ENCODE measurements at places on chromosomes 3 and 15.

DNA sequence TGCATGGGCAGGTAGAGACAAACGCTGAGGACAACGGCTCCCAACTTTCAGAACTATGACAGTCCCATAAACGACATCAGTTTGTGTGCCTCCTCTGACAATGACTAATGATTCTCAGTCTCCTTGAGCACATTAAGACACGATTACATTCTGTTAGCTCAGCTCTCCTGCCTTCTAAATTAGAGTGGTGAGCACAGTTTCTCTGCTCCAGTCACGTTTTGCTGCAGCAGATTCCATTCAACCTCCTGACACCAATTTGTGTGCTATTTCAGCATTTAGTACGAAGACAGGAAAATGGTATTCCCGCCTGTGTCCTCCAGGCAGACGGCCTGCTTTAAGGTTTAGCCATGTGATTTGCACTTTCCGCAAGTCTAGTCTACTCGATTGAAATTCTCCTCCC is 458.4 kb upstream of the CFAP20DC start:
- DNase-seq, result no peak

DNA sequence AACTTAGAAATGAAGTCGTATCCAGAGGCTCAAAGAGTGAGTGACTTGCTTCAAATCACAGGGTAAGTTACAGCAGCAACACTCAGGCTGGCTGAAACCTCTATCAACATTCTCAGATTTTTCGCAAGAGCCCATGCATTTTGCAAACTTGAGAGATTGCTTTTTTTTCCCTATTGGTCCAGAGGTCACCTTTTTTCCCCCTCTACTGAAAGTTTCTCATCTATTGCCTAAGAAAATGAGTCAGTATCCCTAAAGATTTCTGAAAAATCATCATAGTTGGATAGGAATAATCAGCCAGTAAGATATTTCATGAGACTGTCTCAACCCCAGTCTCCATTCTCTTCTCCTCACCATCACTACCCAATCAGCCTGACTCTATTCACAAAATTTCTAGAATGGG is 410.6 kb downstream of the FOXP1 start:
- DNase-seq, result no peak

GRCh38 chr3:103786296-103786695 is 1351.5 kb downstream of the ZPLD1 start:
- no peak for DNase-seq

DNA sequence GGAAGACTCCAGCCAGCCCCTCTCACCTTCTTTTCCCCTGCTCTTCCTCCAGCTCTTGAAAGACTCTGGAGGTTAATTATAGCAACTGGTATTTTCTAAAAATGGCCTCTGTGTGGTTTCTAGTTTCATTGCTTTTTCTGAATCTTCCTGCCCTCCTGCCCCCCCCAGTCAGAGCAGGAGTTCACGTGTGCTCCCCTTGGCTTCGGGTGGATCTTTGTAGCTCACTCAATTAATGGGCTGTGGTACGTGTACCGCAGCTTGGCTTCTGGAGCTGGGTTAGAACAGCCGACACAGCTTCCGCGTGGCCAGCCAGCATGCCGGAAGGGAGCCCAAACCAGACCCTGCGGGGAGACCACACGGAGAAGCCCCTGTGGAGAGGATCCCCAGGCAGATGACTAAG is 31.5 kb downstream of the TM2D3 start:
- no peak for DNase-seq

DNA sequence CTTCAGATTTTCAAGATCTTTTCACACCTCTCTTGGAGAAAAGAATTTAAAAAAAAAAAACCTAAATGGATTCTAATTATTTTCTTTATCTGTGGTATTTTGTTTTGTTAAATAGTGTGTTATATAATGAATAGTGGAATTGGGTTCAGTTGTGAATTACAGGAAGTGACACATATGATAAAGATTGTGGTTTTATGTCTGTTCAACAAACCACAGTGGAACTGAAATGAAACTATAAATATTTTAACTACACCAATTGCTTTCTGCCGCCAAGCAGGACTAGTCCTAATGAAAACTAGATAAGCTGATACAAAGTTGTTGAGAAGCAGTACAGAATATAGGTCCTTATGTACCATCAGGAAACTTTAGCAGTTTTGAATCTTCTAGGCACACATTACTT is 121.6 kb downstream of the UBE2E2 start:
- DNase-seq, result no peak

DNA sequence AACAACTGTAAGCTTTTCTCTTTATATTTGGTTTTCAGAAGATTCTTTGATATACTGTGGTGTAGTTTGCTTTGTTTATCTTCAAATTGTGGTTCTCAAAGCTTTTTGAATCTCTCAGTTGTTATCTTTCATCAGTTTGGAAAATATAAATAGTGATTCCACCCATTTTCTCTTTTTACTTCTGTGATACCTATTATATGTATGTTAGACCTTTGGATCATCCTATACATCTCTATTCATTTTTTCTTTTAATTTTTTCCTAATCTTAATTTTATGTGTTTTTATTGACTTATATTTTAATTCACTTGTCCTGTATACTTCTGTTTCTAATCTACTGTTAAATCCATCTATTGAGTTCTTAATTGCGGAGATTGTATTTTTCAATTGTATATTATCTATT is 160.7 kb upstream of the COL8A1 start:
- DNase-seq, result no peak

DNA sequence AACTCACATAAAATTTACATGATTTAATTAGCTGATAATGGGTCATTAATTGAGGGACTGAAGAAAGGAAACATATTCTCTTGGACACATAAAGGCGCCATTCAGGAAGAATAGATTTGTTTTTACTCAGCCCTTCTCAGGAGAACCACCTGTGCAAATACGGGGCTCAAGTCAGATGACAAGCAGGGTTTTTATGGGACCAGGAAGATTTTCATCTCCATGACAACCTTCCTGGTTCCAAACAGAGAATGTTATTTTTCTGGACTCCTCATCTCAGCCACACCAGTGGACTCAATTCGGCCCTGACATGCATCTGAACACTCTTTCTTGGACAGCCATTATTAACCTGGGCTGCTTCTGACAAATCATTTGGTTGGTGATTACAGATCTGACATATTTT is 120.5 kb downstream of the PDZRN3 start:
- DNase-seq, result no peak

DNA sequence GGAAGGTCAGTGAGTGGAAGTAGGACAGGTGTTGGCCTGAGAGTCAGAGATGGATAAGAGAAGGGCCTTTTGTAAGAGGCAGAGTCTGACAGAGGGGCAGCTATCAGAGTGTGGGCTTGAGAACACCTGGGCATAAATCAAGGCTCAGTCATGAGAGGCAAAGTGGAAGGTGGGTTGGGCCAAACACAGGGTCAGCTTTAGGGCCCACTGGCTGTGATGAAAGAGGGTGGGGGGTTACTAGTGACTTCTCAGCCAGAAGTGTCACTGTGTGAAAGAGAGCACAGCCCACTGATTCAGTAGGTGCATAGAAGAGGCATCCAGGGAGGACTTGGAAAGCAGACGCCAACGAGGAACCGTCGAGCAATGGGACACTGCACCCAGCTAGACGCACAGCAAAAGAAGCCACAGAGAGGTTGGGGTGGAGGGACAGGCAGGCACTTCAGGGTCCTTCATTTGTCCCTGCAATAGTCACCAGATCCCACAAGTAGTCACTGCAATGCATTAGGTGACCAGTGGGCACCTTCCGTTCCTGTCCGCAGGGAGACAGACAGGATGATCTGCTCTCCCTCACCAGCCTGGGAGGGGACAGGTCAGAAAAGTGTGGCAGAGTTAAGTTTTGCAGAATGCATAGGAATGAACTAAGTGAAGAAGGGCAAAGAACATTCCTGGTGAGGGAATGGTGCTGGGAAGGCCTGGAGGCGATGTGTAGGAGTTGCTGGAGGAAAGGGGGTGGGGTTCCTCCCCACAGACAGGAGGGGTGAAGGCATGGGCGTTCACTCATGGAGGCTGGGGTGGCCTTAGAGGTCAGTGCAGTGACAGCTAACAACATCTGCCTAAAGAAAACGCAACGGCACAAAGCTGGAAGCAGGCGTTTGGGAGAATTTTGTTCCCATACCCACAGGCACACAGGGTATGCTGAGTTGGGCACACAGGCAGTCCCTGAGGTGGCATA is 36.3 kb downstream of the MESD start:
- DNase-seq, result no peak

- no peak for DNase-seq
Measured at GRCh38 chr3:20346369-20346768, 160.4 kb upstream of the SGO1 start.

GRCh38 chr3:117903226-117903625 is 1131.4 kb downstream of the IGSF11 start:
- no peak for DNase-seq

GRCh38 chr3:127990051-127990450 is 62.2 kb upstream of the SEC61A1 start:
- DNase-seq, result no peak

DNA sequence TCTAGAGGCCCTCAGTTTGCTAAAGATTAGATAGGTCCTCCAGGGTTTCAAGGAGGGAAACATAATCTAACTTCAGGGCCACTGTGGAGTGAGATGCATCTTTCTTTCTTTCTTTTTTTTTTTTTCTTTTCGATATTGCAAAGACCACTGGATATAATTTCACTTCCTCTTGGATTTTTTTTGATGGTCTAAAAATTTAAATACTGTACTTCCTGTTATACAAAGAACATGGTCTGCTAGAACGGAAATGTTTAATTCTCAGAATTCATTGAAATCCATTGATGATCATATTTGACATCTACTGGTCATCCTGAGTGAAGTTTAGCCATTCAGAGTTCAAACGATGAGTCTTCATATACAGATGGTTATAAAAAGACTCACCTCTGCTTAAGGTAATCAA is 808.8 kb upstream of the LMCD1 start:
- DNase-seq, result no peak

GRCh38 chr3:176663837-176664831 is 533.1 kb downstream of the TBL1XR1 start:
- DNase-seq, result peak; percentile 8

- DNase-seq, result no peak
Measured at GRCh38 chr3:149180057-149180573, 41.5 kb downstream of the CP start.

GRCh38 chr15:57003418-57003817 is 85.0 kb downstream of the TCF12 start:
- DNase-seq, result no peak

DNA sequence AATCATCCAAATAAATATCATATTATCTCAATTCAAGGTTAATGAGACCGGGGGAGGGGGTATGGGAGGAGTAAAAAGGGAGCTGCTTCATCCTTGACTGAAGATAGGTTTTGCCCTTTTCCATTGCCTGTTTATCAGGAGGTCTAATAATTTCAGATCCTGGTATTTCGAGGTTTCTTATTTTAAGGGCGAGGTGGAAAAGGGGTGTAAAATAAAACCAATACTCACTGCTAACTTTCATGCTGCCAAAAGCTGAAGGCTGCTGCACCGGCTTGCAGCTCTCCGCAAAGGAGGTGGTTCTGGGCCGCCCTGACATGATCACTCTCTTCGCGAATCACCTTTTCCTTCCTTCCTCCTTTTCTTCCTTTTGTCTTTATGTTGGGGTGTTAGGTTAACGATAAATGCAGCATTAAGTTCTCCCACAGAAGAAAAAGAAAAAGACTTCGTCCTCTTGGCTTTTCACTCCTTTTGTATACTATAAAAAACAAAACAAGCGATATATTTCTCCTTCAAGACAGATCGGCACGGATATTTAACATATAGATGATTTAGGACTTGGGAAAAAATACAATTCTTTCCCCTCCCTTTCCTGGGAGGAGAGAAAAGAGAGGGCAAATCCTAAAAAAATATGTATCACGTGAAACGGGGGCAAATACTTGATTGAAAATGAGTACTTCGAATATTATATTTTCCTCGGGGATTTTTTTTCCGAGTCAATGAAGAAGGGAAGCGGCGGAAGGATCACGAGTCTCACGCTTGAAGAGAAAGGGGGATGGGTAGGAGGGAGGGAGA is 932 bp downstream of the GSK3B start:
- DNase-seq, result no peak

DNA sequence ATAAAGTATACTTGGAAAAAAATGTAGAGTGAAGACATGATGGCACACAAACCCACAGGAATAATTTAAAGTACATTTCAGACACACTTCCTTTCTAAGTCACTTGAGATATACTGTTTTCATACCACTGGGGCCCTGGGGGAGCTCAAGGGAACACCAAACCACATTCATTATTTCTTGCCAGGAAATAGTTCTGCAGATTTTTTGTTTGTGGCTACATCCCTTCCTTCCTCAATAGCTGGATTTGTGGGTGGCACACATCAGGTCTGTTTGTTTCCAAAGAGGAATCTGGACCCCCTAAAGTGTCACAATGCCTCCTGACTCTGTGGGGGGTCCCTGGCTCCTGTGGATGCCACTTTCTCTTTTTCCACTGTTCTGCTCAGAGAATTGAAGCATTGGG is 153.5 kb upstream of the COL8A1 start:
- no peak for DNase-seq

- no peak for DNase-seq
Measured at GRCh38 chr3:50119786-50120185, 31.1 kb downstream of the RBM5 start.

DNA sequence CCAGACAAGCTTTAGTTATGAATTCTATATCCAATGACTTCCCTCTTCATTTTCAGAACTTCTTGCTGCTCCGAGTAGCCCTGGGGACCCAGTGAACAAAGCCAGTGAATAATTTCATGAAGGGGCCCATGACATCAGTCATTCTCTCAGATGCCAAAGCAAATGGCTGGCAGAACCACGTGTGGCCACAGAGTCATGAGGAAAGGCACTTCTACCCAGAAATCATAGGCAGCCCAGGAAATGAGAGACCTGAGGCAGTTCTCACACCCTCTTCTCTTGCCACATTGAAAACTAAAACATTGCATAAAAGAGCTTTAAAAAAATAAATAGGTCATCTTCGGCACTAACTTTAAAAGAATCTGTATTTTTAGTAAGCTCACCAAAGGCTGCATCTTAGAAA is 4.3 kb upstream of the UACA start:
- DNase-seq, result no peak

DNA sequence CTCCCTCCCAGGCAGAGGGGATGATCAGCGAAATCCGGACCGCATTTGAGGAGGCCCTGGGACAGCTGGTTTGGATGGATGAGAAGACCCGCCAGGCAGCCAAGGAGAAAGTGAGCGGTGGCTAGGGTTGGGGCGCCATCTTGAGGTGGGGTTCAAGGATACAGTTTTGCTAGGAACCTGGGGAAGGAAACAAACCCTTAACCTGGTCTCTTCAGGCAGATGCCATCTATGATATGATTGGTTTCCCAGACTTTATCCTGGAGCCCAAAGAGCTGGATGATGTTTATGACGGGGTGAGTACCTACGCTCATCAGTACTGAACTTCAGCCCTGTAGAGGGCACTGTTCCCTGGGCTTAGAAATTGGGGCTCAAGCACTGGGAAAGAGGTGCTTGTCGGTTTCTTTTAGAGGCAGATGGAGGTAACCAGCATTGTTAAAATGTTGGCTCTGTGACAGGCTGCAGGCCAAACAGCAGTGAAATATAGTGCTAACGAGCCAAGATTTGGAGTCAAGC is 9.6 kb upstream of the PSMD2 start:
- peak; percentile 89 for DNase-seq

- no peak for DNase-seq
Measured at GRCh38 chr3:66399529-66400232, 101.1 kb downstream of the LRIG1 start.

Data from HuH-7 (cell line).